Posterior cingulate gyrus (tissue), 11 donors: ENCODE measurements at places on chromosomes 12 and 14.

GRCh38 chr12:45762185-45763110 is 32.9 kb downstream of the ARID2 start:
- no peak for DNase-seq

DNA sequence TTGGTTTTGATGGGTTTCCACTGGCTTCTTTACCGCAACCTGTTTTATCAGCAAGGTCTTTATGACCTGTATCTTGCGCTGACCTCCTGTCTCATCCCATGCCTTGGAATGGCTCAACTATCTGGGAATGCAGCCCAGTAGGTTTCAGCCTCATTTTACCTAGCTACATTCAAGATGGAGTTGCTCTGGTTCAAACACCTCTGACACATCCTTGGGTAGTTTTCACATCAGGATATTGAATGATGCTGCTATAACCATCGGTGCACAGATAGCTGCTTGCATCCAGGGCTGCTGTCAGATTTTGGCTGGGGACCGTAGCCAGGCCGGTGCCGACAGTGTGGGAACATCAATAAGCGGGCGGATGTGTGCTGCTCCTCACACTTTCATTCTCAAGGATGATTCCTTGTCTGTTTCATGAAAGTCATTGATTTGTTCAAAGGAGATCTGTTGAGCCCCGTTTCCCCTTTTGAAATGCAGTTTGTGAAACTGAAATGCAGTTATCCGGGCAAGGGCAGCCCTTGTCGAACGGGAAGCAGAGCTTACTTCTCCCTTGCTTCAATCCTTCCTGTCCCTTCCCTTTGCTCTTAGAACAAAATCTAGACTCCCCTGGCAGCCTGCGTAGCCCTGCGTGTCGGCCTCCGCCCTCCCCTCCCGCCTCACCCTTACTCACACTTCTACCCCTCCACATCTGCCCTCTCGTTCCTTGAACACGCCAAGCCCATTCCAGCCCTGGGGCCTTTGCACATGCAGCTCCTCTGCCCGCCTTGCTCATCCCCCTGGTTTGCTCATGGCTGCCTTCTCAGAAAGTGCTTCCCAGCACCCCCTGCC is 49.2 kb upstream of the NCOR2 start:
- no peak for DNase-seq

DNA sequence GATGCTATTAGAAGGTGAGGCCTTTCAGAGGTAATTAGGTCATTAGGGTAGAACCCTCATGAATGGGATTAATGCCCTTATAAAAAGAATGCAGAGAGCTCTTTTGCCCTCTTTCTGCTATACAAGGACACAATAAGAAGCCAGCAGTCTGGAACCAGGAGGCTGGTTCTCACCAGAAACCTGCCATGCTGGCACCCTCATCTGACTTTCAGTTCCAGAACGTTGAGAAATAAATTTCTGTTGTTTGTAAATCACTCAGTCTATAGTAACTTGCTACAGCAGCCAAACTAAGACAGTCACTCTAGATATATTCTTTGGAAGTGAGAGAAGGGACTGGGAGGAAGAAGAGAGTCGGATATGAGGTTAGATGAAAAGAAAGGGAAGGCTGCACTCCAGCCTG is 125.0 kb upstream of the MYF6 start:
- DNase-seq, result no peak

- DNase-seq, result no peak
Measured at GRCh38 chr14:58280954-58281787, 17.2 kb upstream of the ARID4A start.

GRCh38 chr12:85237327-85237726 is 42.7 kb upstream of the ALX1 start:
- no peak for DNase-seq

DNA sequence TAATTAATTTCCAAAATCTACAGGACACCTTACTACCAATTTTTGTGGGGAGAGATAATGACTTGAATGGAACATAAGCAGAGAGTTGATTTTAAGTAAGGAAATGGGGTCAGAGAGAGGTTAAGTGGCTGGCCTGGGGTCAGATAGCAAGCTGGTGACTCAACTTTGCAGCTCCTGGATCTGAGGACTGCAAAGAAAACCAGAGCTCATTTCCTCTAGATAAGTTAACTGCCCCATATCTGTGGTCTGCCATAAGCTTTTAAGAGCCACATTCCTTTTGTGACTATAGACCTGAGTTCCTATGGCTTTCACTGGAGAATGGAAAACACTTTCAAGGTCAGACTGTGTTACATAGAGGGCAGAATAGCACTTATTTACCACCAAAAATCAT is 201.2 kb upstream of the PRICKLE1 start:
- DNase-seq, result no peak

GRCh38 chr14:24297190-24297964 is 2.2 kb downstream of the DHRS1 start:
- DNase-seq, result no peak

DNA sequence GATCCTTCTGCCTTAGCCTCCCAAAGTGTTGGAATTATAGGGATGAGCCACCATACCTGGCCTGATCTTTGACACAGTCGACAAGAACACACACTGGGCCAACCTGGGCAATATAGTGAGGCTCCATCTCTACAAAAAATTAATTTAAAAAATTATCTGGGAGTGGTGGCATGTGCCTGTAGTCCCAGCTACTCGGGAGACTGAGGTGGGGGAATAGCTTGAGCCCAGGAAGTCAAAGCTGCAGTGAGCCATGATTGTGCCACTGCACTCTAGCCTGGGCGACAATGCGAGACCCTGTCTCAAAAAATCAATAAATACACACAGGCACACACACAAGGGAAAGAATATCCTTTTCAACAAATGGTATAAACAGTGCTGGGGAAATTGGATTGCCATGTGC is 6.1 kb upstream of the OS9 start:
- DNase-seq, result no peak

- no peak for DNase-seq
Measured at GRCh38 chr12:57868221-57868620, 21.7 kb upstream of the CTDSP2 start.

DNA sequence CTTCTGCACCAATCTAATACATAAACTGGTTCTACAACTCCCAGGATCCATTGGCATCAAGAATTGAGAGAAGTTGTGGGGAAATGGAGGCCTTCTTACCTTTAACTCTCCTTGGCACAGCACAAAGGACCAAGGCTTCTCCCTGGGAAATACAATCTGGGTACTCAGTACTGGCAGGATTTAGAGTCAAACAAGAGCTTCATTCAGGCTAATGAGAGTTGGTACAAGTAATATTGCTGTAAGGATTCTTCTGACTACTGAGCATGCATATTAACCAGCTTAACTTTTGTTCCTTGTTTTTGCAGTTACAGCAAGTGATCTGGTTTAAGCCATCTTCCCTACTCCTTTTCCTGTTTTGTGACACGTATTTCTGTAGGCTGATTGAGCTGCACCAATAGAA is 76.2 kb upstream of the FERMT2 start:
- no peak for DNase-seq

DNA sequence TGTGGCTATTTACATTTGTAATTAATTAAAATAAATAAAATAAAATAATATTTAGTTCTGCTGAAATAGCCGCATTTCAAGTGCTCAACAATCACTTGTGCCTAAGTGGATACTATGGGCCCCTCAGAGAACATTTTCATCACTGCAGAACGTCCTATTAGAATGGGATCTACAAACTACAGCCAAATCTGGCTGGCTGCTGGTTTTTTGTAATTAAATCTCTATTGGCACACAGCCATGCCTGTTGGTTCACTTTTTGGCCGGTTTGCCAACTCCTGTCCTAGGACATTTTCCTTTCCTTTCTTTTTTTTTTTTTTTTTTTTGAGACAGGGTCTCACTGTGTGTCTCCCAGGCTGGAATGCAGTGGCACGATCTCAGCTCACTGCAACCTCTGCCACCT is 9.8 kb downstream of the CCDC63 start:
- no peak for DNase-seq

- DNase-seq, result no peak
Measured at GRCh38 chr14:71554323-71554722, 377.9 kb upstream of the RGS6 start.

DNA sequence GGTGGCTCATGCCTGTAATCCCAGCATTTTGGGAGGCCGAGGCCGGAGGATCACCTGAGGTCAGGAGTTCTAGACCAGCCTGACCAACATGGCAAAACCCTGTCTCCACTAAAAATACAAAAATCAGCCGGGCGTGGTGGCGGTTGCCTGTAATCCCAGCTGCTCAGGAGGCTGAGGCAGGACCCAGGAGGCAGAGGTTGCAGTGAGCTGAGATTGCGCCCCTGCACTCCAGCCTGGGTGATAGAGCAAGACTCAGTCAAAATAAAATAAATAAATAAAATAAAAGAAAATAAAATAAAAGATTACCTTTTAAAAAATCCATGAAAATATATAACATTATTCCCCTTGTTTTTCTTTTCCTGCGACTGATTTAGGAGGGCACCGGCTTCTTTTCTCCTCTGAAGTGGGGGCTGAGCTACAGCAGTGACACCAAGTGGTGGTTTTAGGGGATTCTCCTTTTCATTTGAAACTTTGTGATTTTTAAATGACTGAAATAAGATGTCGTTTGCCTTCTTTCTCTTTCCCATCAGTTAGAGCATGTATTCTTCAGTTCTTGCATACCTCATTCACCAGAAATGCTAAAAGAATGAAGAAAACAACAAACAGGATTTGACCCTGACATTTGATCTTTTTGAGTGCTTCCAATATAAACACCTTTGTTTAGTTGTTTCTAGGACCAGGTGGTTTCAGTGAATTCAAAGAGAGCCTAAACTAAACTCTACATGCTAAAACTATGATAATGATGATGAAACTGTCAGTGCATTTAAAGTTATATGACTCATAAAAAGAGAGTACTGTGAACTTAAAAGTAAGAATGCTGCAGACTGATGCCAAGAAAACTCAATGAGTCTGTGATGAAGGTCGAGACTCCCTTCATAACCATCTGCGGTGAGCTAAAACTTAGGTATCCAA is 22.6 kb upstream of the PKP2 start:
- no peak for DNase-seq

DNA sequence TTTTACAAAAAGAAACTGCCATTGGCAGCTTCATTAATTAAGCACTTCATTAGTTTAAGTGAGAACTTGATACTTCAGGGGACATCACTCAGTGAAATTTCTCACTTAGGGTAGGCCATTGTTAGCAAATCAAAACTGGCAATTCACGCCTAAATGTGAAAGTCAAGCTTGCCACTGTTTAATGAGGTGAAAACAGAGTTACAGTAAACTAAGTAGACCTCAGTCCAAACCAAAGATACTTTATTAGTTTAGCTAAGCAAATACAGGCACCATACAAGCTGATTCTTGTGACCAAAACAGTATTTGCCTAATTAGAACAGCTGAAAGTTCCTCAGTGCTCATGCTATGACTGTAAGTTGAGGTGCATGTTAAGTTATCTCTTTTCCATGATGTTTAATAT is 176.5 kb upstream of the CPNE8 start:
- DNase-seq, result no peak

- DNase-seq, result no peak
Measured at GRCh38 chr12:2383325-2384028, 330.7 kb downstream of the CACNA1C start.

GRCh38 chr14:75320196-75320595 is 41.6 kb downstream of the FOS start:
- DNase-seq, result no peak

GRCh38 chr12:117525766-117526165 is 164.3 kb upstream of the NOS1 start:
- DNase-seq, result no peak

- DNase-seq, result peak; percentile 25
Measured at GRCh38 chr12:110869026-110869425, 22.2 kb downstream of the CCDC63 start.

GRCh38 chr12:54891717-54892478 is 37.6 kb downstream of the MUCL1 start:
- no peak for DNase-seq

DNA sequence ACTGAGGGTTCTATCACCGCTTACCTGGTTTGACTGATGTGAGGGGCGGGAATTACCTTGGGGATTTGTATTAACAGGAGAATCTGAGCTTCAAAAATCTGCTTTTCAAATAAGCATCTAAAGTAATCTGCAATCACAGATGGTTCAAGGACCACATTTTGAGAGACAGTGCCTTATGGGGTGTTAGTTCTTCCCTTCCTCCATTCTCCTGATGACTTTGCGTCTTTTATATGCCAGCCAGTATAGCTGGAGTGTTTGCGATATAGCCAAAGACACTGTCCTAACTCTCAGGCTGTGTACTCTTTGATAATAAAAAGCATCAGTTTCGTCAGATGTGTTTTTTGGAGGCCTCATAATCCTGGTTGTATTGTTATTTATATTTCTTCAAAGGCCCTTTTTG is 39.5 kb downstream of the PPHLN1 start:
- DNase-seq, result no peak

- DNase-seq, result no peak
Measured at GRCh38 chr12:27585739-27586265, 61.8 kb downstream of the PPFIBP1 start.

- no peak for DNase-seq
Measured at GRCh38 chr12:62288328-62288727, 28.1 kb downstream of the USP15 start.

GRCh38 chr14:101552786-101553231 is 8.5 kb upstream of the DIO3 start:
- DNase-seq, result no peak

- no peak for DNase-seq
Measured at GRCh38 chr12:104683831-104684503, 227.2 kb downstream of the CHST11 start.

GRCh38 chr12:125129179-125129571 is 63.9 kb downstream of the AACS start:
- peak; percentile 50 for DNase-seq

GRCh38 chr12:74781991-74782485 is 244.4 kb downstream of the ATXN7L3B start:
- DNase-seq, result no peak

GRCh38 chr12:11752403-11753149 is 103.1 kb downstream of the ETV6 start:
- DNase-seq, result no peak

DNA sequence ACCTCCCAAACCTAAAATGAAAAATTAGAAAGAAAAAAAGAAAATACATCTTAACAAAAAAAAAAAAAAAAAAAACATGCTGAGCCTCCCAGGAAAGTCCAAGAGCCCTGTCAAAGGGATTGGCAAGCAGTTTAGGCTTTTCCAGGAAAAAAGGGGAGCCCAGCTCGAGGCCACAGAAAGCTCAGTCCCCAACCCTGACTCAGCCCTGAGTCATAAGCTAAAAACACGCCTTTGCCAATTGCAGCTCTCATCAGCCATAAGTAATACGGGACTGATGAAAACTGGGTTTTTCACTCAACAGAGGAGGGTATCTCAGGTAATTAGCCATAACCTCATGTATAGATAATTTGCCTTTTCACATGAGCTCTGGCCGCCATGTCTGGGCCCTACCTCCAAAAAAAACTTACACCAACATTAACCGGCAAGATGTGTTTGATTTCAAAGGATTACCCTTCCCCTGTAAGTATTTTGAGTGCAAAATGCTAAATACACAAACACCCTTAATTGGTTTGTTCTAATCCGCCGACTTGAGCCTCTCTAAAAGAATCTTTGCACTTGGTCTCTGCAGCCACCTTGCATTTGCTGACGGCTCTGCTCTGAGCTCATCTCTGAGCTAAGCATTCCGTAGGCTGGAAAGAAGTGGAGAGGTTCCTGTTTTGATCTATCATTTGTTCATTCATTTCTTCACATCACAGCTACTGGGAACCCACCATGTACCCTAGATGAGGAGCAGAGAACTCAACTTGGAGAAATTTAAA is 319.2 kb downstream of the BCL11B start:
- no peak for DNase-seq
